ENCODE measurements at places on chromosomes 5 and 9.

DNA sequence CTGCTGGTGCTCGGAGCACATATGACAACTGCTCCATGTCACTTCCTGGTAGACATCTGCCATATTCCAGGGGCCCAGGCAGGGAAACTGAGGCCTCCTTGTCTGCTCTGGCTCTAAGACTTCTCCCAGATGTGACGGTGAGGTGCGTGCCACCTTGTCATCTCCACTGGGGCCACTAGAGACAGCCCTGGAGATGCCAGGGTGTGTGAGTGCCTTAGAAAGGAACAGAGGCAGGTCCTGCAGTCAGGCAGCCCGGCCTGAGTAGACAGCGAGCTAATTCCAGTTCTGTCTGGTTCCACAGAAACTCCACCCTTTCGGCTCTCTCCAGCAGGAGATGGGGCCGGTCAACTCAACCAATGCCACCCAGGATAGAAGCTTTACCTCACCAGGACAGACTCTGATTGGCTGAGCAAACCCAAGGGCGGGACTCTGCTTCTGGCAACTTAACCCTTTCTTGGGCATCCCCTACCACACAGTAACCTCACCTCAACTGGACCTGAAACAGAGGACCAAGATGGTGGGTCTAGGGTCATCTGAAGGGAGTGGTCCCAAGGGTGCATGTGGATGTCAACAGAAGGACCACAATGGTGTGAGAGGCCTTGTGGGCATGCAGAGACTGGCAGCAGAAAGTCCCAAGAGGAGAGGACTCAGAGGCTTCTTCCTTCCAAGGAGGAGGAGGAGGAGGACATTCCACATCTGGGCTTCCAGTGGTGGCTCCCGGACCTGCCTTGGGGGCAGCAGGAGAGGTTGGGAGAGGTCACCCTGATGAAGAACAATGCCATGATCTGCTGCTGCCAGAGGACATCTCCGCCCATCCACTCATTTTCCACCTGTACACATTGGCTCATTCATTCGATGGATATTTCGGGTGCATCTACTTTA lies 77.7 kb downstream of the RGS3 start:
- DNase-seq, result peak; percentile 77

GRCh38 chr9:12627096-12627495 lies 66.1 kb upstream of the TYRP1 start:
- DNase-seq, result no peak

DNA sequence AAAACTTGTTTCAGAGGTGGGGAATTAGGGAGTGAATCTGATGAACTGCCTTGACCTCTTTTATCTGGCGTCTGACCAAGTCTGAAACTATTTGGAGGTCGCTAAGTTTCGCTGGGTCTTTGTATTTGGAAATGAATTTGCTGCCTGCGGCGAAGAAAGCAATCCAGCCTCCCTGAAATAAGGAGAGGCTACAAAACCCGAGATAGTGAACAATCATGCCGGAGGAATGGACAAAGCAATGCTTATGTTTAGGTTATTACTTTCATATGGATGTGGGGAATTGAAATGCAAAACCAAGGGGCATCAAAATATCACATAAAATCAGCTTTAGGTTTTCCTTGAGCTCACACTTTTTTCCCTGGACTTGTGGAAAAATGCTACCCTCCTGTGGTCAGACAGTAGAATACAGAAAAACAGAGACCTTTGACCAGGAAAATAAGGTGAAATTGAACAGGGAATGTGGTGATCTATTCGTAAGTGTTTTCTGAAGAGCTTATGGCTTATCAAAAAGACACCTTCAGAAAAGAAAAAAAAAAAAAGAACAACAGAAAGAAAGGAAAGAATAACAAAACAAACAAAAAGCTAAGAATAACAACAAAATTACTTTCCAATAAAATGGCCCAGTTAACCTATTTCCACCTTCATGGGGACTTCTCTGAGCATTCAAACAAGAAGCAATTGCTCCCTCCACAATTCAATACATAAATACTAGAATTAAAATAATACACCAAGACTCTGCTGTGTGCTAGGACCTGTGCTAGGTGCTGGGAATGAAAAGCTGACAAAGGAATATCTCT lies 68.6 kb upstream of the DPYSL3 start:
- DNase-seq, result peak; percentile 54

DNA sequence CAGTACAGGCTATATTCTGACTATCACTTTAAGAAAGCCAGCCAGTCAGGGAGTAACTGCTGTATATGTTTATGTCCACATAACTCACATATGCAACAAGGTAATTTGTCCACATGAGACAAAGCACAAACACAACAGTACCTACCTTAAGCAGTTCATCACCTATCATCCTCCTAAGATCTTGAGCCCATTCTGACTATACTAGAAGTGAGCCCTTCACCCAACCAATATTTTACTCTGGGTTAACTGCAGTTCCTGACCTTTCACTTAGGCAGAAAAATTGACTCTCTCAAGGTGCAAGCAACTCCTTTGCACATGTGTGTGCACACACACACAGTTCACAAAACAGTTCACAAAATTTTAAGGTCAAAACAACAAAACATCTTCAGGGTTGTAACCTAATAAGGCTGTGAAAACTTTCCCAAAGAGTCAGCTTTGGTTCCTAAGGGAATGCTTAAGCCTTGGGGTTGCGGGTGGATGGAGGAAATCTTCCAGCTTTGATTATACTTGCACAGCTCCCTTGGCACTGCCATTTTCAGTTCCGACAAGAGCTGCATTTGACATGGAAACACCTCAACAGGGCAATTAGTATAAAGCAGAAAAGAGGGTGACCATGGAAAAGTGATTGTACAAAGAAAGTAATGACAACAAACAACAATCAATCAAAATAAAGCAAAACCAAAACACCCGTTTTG lies 215.3 kb downstream of the NFIB start:
- no peak for DNase-seq
